ENCODE measurements at places on chromosomes 12 and 14.

DNA sequence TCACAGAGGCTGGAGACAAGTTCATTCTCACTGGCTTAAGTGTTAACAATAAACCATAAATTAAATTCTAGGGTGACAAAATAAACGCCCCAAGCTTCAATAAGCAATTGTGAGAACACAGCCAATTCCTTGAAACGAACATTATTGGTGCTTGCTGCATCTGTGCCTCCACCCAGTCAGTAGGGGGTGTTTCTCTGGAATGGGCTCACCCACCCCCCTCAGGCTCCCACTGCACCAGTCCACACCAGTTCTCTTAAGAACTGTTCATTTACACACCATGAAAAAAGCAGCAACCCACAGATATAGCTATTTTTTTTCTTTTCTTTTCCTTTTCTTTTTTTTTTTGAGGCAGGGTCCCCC, 34.7 kb downstream of the CDC42BPB start:
- DNase-seq = no peak

DNA sequence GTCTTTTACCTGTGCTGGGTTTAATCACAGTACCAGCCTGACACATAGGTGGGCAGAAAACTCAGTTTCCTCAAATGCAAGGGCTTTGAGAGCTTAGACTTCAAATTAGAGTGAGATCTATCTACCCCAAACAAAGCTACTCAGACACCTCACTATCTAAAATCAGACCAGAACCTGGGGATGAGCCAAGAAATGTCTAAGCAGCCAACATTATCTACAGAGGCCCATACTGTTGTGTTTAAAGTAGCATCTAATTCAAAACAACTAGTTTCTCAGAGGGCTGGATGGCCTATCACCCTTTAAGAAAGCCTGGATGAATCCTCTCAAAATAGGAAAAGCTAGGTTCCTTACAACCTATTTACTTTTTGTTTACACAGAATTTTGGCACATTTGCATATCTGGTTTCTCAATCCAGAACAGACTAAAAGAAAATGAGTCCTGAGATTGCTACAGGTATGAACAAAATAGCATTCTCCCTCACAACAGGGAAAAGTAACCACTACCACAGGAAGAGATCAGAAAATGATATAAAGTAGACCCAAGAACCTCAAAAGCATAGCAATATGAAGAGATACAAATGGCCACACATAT, 142.4 kb downstream of the ZFP36L1 start:
- no peak for DNase-seq

GRCh38 chr12:131831635-131832041, 3.4 kb downstream of the MMP17 start:
- DNase-seq = no peak

DNA sequence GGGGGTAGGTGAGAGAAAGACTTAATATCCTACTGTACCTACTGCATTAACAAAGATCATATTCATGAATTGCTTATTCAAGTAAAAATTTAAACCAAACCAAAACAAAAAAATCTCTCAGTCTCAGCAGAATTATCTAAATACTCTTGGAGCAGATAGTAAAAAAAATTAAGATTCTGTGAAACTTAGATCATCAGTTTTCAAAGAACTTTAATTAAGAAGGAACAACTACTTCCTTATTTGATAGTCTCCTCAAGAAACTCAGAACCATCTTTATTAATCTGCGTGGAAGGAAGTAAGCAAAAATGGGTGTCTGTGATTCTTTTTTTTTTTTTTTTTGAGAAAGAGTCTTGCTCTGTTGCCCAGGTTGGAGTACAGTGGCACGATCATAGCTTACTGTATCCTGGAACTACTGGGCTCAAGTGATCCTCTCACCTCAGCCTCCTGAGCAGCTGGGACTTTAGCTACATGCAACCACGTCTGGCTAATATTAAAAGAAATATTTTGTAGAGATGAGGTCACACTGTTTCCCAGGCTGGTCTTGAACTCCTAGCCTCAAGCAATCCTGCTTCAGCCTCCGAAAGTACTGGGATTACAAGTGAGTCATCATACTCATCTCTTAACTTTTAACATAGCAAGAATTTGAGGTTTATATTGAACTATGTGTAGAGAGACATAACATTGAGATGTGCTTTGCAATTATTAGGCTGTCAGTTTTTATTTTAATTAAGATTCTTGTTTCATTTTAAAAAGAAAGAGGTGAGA, 37.4 kb downstream of the GAS2L3 start:
- no peak for DNase-seq

- DNase-seq = no peak
These were observed 29.7 kb downstream of the FAM222A start for GRCh38 chr12:109743076-109743910.
